ENCODE measurements at places on chromosomes 6 and 20.

DNA sequence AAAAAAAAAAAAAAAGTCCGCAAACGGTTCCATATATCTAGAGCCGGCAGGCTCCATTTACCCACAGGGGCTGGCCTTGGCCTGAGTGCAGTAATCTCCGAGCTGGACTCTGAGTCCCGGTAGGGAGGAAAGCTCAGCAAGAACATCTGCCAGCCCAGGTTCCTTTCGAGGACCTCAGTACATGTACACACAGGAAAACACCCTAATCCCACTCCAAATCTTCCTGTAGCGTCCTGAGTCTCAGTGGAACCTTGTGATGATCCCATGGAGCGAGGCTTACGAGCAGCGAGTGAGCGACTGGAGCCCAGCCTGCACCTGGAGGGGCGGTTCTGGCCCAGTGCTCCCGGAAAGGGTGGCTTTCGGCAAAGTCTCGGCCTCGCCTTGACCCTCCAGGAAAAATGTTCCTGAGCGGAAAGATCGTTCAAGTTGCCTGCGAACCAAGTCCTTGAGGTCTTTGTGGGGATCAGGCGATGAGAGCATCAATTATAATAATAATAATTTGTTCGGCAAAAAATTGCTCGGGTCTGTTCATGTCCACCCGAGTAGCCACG, 32.1 kb downstream of the PRSS16 start:
- DNase-seq, result peak; percentile 40

- no peak for DNase-seq
These were observed 199.1 kb upstream of the BTBD3 start for GRCh38 chr20:11718474-11719094.

DNA sequence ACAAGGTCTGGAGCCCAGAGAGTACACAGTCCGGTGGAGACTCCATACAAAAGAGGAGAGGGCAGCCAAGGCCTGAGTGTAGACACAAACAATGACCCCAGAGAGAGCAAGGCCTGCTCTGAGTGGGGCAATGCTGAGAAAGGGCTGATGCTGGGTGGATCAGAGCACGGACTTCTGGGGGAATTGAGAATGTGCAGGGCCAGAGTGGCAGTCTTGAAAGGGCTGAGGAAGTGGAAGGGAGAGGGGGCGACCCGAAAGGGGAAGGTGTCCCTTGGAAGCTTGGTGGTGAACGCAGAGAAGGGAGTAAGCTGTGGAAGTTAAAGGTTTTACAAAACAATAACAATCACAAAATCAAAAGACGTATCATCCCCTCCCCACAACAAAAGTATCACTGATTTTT, 12.0 kb upstream of the GRM4 start:
- no peak for DNase-seq

DNA sequence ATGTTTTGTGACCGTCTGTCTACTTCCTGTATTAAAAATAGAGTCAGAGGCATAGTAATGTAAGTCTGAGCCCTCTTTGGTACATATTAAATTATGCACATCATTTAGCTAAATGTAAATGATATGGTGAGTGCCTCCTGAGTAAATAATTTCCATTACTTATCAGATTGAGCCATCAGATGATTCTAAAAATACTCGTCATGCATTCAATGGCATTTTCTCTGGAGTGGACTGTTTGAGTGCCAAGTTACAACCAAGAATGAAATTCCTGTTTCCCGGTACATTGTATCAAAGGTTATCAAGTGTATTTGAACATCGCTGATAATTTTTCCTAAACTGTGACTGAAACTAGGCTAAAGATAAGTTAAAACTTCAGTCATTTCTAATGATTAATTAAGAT, 81.0 kb downstream of the AKAP7 start:
- DNase-seq, result no peak

- DNase-seq, result no peak
These were observed 330.8 kb downstream of the BCKDHB start for GRCh38 chr6:80437221-80437620.

- no peak for DNase-seq
These were observed 979 bp upstream of the SOD2 start for GRCh38 chr6:159693894-159694545.

DNA sequence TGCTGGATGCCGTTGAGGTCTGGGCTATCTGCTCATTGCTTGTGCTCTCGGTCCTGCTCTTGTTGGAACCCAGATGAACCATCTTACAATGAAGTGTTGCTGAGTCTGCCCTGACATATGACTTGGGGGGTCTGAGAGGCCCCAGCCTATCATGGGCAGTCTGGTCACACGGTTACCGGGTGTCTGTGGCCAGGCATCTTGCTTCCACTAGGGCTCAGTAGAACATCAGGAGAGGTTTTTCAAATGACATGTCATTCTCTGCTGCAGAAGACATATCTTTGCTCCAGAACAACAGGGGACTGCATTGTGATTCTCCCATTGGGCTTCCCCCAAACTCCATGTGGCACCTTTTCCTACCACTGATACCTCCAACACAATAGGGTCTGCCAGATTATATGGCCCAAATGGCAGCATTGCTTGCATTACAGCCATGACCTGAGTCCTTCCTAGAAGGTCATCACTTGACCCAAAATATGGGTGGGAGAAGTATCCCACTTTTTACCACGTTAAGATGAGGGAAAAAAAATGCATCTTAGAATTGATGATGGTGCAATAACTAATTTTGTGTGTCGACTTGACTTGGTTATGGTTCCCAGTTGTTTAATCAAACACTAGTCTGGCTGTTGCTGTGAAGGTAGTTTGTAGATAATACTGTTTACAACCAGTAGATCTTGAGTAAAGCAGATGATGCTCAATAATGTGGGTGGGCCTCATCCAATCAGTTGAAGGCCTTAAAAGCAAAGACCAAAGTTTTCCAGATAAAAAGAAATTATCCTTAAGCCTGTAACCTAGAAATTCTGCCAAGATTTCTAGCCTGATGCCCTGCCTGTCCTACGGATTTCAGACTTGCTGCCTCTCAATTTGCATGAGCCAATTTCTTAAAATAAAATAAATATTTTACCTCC, 241.0 kb downstream of the QKI start:
- no peak for DNase-seq

- no peak for DNase-seq
These were observed 13.8 kb downstream of the TBPL1 start for GRCh38 chr6:133966654-133967329.

GRCh38 chr6:34630040-34630439, 66.5 kb downstream of the ILRUN start:
- DNase-seq, result peak; percentile 78

DNA sequence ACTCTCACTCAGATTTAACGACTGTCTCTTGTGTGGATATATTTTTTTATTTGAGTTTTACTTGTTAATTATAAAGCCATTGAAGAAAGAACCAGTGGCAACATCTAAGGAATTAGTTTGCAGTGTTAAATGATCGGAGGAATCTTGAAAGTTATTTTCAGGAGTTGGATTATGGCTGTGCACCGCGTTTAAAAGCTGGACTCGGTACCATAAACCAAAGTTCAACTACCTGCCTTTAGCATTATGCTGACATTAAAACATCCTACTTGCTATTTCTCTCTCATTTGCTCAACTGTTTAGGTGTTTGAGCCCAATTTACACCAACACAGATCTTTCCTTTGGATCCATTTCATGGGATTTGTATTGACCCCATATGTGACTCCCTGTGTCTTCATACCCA, 289.4 kb upstream of the SASH1 start:
- no peak for DNase-seq

GRCh38 chr6:130958468-130958867, 104.6 kb downstream of the EPB41L2 start:
- no peak for DNase-seq

- DNase-seq, result peak; percentile 8
These were observed 48.9 kb upstream of the EPHA7 start for GRCh38 chr6:93468291-93468690.

DNA sequence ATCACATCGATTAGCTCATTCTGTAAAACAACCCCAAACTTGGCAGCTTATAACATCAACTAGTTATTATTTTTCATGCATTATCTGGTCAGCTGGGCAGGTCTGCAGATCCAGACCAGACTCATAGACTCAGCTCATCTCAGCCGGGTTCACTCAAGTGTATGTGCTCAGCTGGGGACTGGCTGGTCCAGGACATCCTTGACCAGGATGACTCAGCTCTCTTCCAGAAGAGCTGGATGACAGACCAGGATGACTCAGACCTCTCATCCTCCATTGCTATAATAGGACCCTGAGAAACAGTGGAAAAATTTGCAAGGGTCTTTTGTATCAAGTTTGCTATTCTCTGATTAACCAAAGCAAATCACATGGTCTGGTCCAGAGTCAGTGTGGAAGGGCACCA, 312.5 kb upstream of the PLCB4 start:
- DNase-seq, result peak; percentile 93

- no peak for DNase-seq
These were observed 14.5 kb upstream of the SEC63 start for GRCh38 chr6:107972413-107973096.

DNA sequence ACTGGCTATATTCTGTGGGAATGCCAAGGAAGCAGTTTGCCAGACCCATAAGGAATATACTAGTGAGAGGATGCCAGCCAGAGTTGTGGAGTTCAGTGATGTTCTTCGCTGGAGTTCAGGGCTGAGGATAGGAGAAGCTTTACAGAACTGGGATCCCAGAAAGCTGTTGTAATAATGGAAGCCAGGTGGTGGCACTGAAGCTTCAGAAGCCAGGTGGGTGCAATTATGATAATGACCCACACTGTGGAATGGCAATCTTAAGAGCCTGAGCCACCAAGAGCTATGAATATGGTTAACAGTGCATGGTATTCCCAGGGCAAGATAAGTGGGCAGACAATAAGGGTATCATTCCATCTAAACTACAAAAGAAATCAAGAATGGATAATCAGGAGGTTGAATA, 25.1 kb upstream of the ENPP1 start:
- peak; percentile 23 for DNase-seq

DNA sequence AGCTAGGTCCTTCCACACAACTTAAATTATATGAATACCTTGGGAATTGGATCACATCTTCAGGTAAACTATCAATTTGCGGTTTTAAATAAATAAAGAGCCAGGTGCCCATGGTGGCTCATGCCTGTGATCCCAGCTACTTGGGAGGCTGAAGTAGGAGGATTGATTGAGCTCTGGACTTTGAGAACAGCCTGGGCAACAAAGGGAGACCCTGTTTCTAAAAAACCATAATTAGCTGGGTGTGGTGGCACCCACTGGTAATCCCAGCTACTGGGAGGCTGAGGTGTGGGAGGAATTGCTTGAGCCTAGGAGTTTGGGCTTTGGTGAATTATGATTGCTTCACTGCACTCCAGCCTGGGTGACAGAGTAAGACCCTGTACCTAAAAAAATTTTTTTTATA, 3.4 kb downstream of the GMNN start:
- DNase-seq, result no peak

- no peak for DNase-seq
These were observed 45.3 kb downstream of the GGTLC1 start for GRCh38 chr20:23943304-23943703.

- DNase-seq, result peak; percentile 33
These were observed 77.8 kb downstream of the OR2B2 start for GRCh38 chr6:27834384-27834783.

DNA sequence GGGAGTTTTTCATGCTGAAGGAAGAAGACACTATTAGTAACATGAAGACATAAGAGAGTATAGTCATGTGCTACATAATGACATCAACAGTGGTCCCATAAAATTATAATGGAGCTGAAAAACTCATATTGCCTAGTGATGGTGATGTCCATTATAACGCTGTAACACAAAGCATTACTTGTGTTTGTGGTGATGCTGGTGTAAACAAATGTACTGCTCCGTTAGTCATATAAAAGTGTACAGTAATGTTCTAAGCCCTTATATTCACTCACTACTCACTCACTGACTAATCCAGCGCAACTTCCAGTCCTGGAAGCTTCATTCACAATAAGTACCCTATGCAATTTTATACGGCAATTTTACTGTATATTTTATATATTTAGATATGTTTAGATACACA, 26.8 kb upstream of the ASF1A start:
- no peak for DNase-seq

DNA sequence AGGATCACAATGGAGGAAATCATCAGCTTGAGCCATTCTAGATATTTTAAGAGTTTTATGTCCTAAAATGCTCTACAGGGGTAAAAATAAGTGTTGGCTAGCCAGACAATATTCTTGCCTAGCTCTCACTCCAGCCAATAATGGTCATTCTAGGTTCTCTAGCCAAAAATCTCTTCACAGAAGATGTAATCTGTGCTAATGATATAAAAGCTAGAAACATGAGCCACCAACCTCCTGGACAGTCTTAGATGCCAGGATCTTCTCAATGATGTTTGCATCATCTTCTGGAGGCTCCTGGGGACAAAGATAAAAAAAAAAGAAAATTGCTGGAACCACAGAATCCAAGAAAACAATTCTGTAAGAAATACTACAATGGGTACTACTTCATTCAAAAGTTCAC, 119.1 kb downstream of the CHD6 start:
- no peak for DNase-seq

DNA sequence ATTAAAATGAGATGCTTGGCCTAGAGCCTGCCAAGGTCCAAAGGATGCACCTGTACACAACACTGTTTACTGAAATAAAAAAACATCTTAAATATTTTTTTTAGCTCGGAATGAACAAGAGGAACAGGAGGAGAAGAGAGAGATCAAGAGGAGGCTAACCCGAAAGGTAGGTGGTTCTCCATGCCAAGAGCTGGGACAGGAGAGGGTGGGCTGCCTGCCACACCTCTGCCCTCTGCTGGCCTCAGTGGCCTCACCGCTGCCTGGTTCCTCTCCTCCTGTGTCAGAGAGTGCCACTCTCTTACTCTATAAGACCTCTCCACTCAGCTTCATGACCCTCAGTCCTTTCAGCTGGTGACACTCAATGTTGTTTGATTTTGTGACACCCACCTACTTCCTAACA, 50.2 kb downstream of the TBC1D7 start:
- DNase-seq, result no peak

DNA sequence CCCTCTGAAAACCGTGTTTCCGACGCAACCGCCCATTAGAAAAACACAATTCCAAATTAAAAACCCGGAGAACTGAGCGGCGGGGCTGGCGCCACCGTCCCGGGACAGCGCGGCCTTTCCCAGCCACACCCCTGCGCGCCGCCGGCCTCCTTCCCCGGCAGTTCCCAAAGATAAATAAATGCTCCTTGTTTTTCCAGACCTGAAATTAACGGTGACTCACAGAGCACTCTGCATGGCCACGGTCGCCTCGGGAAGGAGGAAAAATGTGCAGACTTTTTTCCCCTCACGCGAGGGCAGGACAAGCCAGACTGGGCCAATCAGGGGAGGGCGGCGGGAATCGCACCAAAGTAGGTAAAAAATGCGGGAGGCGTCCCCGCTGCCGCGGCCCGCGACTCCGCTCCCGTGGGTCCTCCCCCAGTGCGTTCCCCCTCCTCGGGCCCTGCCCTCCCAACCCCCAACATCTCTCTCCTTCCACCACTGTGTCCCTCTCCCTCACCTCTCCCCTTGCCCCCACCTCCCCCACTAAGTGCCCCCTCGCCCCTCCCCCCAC, 828 bp upstream of the DSTN start:
- peak; percentile 99 for DNase-seq

GRCh38 chr6:21109391-21110178, 484.0 kb upstream of the SOX4 start:
- DNase-seq, result peak; percentile 70
